Liver (tissue), 10 donors: ENCODE measurements at places on chromosomes 13 and 19. TPM values are rescaled to one million over a fixed set of nuclear protein-coding genes. Genes with fewer than 3 reads are reported as not detected.

GRCh38 chr13:107170270-107170931 is 602.5 kb upstream of the ARGLU1 start:
- DNase-seq, result no peak

- DNase-seq, result no peak
Observed at GRCh38 chr13:35992964-35993363, 138.2 kb downstream of the DCLK1 start.

DNA sequence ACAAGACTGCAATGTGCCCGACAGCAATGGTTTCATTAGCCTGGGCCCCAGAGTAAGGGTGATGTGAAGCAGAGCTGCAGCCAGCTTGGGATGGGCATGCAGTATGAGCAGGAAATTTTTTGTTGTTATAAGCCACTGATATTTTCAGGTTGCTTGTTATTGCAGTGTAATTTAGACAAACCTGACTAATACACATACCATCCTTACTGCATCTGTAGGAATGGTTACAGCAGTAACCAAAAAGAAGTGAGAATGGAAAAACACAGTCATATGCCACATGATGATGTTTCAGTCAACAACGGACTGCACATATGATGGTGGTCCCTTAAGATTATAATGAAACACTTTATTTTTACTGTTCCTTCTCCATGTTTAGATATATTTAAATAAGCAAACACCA is 8.6 kb upstream of the POMP start:
- DNase-seq, result no peak

DNA sequence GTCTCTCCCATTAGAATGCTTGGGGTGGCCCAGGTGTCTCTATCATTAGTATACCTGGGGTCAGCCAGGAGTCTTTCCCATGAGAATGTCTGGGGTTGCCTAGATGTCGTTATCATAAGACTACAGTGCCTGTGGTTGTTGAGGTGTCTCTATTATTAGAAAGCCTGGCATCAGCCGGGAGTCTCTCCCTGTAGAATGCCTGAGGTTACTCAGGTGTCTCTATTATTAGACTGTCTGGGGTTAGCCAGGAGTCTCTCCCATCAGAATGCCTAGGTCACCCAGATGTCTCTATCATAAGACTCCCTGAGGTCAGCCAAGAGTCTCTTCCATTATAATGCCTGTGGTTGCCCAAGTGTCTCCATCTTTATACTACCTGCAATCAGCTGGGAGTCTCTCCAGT is 1541.1 kb downstream of the UQCRFS1 start:
- no peak for DNase-seq

DNA sequence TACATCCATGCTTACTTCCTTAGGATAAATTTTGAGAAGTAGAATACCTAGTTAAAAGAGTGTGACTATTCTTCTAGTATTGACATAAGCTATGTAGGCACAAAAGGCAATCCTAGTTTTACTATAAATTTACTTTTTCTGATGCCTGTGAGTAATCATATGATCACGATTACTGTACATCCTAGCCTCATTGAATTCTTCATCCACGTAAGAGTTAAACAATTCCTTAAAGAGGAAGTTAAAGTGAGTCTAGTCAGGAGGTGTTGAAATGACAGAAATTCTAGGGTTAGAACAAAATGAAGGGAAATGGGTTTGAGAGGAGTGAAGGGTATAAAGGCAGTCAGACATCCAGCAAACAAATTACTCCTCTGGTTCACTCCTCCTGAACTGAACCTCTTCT is at the start of gene ACOD1:
Gene ACOD1 (plus strand): TSS at position 363 of the 400 bp plus-strand sequence. CDS start 48 bp downstream, outside the sequence.
- DNase-seq, result no peak

GRCh38 chr19:49474542-49474924 is 518 bp downstream of the FLT3LG start:
- no peak for DNase-seq

Gene ZNF723
- total RNA-seq, result 0.08 TPM

DNA sequence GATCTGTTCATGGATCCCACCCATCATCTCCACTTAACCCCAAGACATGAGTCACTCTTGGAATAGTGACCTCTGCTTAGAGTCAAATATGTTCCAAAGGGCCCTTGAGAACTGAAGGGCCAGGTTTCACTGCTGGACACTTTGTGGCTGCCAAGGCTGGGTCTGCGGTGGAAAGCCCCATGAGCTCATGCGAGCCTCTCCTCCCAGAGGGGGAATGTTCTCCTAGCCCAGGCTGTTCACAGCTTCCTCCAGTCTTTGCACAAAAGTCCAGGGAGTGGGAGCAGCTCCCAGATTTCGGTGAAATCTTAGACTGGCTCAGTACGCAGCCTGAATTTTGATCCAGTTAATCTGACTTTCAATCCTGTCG is 732 bp upstream of the DCLK1 start:
- no peak for DNase-seq

GRCh38 chr13:99542788-99543406 is 41.6 kb downstream of the TM9SF2 start:
- no peak for DNase-seq

Gene KLK2
- total RNA-seq, result not detected

Gene SLC7A1
- 22.6 TPM for total RNA-seq

DNA sequence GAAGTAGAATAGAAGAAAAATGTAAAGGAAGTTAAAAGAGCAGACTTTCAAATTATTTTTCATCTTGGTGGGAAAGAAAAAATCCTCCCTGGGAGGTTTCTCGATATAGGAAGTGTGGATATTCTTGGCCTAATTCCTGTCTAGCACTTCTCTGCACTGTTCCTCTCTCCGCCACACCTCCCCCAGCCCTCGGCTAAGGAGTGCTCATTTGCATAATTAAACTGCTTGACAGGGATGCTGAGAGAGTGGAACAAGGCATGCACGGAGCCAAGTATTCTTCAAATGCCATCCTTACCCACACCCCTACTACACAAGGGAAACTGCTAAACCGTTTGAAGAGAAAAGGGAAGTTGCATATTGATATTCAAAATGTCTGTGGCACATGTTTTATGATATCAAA is 511.0 kb upstream of the HTR2A start:
- no peak for DNase-seq

DNA sequence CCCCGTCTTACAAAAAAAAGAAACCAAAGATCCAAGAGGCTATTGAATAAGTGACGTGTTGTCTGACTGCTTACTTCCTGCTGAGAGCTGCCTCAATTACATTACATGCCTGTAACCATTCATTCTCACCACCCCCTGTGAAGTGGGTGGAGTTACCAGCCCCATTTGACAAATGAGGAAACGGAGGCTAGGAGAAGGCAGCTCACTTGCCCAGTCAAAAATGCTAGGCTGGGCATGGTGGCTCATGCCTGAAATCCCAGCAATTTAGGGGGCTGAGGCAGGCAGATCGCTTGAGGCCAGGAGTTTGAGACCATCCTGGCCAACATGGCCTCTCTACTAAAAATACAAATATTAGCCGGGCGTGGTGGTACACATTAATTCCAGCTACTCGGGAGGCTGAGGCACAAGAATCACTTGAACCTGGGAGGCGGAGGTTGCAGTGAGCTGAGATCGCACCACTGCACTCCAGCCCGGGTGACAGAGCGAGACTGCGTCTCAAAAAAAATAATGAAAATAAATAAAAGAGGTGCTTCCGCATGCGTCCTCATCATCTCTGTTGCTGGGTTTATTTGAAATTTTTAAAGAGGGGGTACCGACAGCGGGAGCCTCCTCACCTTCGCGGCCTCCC is 499 bp downstream of the LSM7 start:
- DNase-seq, result no peak

GRCh38 chr19:43809762-43810696 is 7.8 kb upstream of the LYPD5 start:
- no peak for DNase-seq

Gene PSG5
- not detected for total RNA-seq

DNA sequence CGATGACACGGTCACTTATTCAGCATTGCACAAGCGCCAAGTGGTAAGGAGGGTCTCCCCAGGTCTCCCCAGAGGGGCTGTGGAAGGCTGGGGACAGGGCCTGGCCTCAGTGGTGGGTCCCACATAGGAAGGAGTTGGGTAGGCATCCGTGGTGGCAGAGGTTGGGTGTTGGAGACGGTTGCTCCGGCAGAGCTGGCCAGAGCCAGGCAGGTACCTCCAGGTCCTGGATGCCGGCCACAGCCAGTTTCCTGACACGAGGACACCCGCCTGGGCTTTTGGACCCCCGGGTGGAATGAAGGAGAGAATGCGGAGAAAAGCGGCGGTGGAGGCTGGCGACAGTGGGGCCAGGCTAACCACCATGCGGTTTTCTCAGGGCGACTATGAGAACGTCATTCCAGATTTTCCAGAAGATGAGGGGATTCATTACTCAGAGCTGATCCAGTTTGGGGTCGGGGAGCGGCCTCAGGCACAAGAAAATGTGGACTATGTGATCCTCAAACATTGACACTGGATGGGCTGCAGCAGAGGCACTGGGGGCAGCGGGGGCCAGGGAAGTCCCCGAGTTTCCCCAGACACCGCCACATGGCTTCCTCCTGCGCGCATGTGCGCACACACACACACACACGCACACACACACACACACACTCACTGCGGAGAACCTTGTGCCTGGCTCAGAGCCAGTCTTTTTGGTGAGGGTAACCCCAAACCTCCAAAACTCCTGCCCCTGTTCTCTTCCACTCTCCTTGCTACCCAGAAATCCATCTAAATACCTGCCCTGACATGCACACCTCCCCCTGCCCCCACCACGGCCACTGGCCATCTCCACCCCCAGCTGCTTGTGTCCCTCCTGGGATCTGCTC is 1.3 kb upstream of the FFAR1 start:
- no peak for DNase-seq

GRCh38 chr13:47085346-47085745 is 188.5 kb upstream of the HTR2A start:
- no peak for DNase-seq
